HFF-Myc (cell line): ENCODE measurements at places on chromosomes 3 and 15.

DNA sequence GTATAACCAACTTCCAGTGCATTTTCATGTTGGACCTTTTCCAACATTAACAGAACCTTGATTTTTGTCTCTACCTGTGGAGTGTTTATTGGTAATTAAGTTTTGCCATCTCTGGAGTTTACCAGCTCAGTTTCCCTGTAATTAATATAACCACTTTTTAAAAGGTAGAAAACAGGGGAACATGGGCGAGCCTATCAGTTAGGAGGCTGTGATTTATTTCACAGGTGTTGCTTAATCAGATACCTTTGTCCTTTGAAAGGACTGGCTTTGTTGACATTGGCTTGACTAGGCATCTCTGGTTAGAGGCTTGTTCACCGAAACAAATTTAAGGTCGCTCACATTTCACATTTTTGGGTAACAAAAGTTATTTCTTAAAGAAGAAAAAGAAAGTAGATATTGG lies 622 bp downstream of the NAALADL2 start:
- DNase-seq, result no peak

DNA sequence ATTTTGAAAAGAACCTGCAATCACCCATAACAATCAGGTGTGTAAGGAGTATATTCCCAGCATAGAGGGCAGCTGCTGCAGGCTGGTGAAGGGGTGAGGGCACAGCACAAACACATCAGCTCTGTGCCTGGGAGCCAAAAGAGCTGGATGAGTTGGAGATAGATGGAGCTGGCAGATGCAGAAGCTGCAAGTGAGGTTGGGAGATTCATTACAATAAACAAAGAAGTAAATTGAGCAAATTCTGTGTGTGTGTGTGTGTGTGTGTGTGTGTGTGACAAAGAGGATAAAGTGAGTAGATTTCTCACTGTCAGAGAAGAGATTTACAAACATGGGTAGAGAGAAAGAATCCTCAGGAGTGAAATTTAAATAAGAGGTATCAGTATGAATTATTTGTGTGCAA lies 994.7 kb downstream of the EPHA3 start:
- DNase-seq, result no peak

- DNase-seq, result no peak
Measured at GRCh38 chr3:64138046-64138445, 87.2 kb downstream of the PRICKLE2 start.

DNA sequence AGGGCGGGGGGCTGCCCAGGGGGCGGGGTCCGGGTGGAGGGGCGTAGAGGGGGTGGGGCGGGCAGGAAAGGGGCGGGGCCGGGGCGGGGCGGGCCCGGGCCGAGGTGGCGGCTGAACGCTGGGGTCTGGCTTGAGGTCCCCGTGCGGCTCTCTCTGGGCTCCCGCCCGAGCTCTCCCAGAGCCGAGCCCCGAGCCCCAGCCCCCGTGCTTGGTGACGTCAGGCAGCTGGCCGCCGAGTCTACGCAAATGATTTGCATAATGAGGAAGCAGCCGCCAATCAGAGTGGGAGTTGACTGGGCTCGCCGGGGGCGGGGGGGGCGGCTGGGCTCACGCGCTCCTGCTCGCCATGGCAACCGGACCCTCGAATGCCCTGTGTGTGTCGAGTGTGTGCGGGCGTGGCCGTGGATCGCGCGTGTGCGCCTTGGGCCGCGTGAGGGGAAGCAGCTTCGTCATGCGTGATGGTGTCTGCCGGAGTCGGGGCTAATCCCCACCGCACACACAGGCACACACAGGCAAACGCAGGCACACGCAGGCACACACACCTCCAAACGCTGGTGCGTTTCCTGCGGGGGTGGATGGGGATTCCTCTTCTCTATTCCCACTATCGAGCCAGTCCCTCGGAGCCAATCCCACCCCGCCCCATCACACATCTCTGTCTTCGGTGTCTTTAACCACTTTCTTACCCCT lies at the start of gene CELF6:
Gene CELF6 (minus strand): TSS at position 173 of the 687 bp plus-strand sequence. CDS start 283 bp downstream, outside the sequence.
- DNase-seq, result no peak

DNA sequence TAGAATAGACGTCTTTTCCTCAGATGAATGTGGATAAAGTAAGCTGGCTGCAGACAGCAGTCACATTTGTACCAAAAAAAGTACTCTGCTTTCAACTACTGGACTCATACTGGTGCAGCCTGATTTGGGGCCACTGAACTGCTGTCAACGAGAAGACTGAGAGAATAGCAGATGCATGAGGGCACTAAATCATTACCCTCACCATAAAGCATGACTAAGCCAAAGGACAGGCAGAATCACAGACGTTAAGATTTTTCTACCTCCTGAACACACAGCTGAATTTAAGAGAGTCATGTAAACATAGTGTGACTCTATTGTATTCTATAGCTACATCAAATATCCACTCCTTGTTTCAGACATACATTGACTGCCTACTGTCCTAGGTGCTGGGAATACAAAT lies 67.8 kb upstream of the CDAN1 start:
- DNase-seq, result no peak

GRCh38 chr3:61613666-61614065 lies 52.3 kb downstream of the PTPRG start:
- no peak for DNase-seq

- DNase-seq, result no peak
Measured at GRCh38 chr15:89805241-89806209, 9.1 kb downstream of the ANPEP start.

DNA sequence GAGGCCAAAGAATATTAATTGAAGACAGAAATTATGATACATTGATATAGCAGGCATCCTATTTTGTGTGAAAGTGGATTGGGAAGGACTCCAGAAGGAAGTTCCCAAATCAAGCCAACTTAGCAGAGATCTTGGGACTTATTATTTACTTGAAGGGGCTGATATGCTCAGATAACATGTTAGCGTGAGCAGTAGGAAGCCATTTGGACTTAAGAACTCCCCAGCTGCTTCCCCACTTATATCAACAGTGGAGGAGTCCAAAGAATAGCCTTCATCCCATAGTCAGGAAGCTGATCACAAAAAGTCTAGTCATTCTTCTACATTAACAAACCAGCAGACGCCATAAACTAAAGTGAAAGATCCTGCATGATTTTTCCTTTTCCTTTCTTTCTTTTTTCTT lies 200.0 kb downstream of the ATP8B4 start:
- no peak for DNase-seq

DNA sequence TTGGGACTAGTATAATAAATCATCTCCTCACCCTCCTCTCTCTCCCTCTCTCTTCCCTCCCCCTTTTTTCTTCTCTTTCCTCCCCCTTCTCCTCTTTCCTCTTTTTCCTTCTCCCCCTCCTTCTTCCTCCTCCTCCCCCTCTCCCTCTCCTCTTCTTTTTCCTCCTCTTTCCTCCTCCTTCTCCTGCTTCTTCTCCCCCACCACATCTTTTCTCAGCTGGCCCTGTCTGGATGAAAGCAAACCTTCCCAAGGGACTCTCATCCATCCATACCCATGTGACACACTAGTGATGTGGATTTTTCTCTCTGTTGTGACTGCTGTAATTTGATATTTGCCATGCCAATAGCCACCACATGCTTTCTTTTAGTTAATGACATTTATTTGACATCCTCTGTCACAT lies 127.2 kb downstream of the EBLN2 start:
- DNase-seq, result no peak

- no peak for DNase-seq
Measured at GRCh38 chr3:81544385-81544784, 217.1 kb downstream of the GBE1 start.

- DNase-seq, result no peak
Measured at GRCh38 chr3:58693940-58694850, 27.6 kb upstream of the FAM3D start.

DNA sequence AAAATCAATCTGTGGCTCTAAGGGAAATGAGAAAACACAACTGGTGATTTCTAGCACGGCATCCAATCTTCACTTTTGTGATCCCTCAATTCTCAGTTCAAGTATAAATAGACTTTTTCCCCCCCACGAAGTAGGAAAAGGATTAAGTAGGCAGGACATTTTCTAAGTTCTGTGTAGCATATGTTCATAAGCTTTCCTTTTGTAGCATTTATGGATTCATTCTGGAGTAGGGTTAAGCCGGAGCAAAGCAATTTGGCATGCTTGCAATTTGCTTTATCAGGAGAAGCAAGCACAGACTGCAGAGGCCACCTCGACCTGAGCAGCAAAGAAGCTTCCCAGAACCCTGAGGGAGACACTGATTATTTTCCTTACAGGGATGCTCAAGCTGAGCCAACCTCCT lies 66.3 kb downstream of the FHIT start:
- no peak for DNase-seq

- DNase-seq, result no peak
Measured at GRCh38 chr3:182375916-182376315, 417.4 kb upstream of the ATP11B start.

GRCh38 chr15:63194880-63195568 lies 5.6 kb downstream of the RAB8B start:
- no peak for DNase-seq

DNA sequence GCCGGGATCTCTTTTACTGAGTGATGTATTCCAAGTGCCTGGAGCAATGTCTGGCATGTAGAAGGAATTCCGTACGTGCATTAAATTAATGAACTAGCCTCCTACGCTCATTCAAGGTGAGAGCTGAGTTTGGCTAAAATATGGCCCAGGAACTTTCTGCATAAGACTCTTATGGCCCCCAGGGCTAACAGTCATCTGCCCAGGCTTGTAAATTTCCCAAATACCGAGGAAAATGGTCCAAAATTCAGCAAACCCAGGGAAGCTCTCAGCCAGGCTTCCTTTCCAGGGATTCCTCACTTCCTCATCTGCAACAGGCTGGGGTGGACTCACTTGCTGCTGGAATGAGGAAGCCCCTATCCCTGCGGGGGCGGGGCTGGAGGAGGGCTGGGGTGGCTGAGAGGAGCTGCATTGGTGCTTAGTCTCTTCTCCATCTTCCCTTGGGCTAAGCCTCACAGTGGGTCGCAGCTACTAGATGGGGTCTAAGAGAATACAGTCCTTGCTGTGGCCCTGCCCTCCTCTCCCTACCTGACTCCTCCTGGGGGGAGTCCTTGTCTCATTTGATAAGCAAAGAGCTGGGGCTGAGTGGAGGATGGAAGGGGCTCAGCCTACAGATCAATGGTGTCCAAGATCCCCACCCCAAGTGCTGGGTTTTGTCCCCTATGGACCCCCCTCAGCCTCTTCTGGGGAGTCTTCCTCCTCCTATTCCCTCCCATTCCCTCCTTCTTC lies 28.5 kb upstream of the APOD start:
- DNase-seq, result no peak

DNA sequence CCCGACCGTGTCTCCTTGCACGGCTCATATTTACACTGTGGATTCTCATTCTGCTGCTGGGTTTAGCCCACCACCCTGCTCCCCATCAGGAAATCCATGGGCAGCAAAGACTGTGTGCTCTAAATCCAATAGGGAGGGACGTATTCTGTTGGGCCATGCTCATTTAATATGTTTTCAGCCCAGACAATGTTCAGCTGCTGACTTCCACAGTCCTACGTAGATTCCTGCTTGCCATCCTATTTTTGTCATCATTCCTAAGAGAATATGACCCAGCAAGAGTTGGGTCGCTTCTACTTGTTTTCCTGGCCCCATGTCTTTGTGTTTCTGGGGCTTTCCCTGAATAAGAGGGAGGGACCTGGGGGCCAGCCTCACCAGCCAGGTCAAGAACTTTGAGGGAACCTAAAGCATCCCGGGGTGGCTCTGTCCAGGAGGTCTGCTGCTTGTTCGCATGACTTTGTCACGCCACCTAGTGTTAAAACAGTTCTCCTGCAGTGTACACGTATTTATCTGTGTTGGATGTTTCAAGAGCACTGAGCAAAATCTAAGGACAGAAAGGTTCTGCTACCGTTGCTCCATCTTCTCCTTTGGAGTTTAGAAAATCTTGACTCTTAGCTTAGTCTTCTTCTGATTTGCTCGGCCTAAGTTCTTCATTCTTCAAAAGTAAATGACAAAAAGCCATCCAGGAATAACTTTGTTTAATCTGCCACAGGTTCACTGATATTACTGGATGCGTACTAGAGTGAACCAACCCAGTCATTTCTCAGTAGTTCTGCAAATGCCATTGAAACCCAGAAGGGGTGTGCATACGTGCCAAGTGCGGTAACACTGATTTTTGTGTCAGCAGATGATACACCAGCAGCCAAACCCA lies 79.8 kb upstream of the NR2E3 start:
- DNase-seq, result no peak

DNA sequence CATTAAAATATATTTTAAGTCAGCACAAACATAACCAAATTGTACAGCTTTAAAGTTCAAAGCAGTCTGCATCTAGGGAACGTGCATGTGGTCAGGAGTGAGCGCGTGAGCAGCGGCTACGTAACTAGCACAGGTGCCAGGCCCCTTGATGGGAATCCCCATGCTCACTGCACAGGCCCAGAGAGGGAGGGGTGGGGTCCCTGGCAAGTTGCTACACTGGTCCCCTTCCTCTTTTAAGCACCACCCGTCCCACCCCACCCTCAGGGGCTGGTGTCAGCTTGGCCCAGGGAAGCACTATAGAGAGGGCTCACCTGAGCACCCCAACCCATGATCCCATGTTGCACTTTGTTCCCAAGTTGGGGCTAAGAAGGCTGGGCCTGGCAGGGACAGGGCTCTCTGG lies 835 bp upstream of the GMPPB start:
- DNase-seq, result no peak

DNA sequence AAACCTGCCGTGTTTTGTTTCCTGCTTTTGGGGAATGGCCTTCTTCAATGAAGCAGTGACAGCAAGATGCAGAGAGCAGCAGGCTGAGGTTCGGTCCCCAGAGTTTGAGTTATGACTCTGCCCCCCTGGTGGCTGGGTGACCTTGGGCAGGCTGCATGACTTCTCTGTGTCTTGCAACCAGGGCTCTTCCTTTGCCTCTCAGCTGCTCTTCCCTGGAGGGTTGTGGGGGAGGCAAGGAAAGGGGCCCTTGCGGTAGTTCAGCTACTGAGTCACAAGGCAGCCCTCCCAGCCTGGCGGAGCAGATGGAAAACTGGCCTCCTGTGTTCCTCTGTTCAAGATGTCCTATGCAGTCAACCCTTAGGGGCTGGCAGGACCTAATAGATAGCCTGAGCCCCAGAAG lies 17.1 kb downstream of the CTXND1 start:
- peak; percentile 6 for DNase-seq

DNA sequence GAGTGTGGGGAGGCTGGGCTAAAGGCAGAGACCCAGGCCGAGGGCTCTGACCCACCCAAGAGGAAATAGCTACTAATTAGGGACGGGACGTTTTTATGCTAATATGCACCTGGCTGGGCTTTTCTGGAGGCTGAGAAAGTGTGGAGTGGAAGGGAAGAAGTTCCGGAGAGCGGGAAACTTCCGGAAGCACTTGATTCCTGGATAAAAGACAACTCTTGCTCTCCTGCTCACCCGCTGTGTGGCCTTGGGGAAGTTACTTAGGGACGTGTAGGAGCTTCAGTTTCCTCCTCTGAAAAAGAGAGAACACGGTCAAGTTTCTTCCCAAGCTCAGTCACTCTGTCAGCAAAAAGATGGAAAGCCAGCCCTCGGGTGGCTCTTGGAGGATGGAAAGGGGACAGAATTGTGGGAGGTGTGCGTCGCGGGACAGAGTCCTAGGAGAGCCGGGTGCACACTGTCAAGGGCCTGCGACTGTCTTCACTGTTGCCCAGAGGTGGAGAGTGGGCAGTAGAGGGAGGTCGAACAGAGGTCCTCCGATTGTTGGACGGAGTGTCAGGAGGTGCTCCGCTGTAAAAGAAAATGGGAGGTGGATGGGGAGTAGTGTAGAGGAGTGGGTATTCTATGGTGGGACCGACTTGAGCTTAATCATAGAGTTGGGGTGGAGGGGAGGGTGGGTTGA lies 43.2 kb downstream of the EPHB3 start:
- no peak for DNase-seq
